ENCODE measurements at places on chromosomes 4 and X.
A peak's percentile ranks its signal among the peaks of the same experiment; 100 is the strongest.

GRCh38 chr4:20916106-20916505, 215.8 kb downstream of the PACRGL start:
- DNase-seq = no peak

- no peak for DNase-seq
These were observed 108.7 kb upstream of the FUNDC1 start for GRCh38 chrX:44651358-44651757.

GRCh38 chr4:73870768-73871167, 1.6 kb downstream of the CXCL1 start:
- DNase-seq = no peak

- DNase-seq = no peak
These were observed 1.9 kb downstream of the ARHGAP10 start for GRCh38 chr4:147733716-147734344.

DNA sequence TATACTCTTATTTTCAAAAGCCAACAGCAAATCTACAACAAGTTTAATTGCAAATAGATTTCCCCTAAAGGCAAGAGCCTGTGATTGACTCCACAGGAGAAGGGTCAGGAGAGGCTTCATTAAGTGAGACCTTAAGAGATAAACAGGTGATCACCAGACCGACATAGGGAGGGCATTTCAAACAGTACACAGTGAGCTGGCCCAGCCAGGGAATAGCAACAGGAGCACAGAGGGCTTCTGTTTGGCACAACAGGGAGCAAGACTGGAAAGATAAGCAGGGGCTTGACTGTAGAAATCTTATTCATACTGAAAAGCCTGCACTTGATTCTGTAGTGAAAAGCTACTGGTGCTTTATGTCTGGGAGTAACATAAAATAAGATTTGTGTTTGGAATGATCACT, 3.9 kb downstream of the RUFY3 start:
- no peak for DNase-seq

- no peak for DNase-seq
These were observed 73.7 kb upstream of the GUCY1A1 start for GRCh38 chr4:155592938-155593297.

DNA sequence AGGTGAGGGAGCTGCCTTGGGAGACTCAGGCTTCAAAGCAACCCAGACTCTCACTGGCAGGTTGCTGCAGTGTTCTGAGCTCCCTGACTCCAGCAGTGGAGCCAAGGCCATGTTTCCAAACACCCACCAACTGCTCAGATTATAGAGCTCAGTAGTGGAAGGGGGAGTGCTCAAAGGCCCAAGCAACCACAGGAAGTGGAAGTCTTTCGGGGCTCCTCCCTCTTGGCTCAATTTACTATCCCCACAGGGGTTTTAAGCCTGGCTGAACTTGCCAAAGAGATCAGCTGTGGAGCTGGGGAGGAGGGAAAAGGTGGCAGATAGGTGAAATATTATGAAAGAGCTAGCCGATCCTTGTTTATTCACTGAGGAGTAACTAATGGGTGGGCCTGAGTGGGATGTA, 82.5 kb downstream of the HPRT1 start:
- peak; percentile 71 for DNase-seq

- DNase-seq = no peak
These were observed 195.6 kb upstream of the TACR3 start for GRCh38 chr4:103915224-103915869.

DNA sequence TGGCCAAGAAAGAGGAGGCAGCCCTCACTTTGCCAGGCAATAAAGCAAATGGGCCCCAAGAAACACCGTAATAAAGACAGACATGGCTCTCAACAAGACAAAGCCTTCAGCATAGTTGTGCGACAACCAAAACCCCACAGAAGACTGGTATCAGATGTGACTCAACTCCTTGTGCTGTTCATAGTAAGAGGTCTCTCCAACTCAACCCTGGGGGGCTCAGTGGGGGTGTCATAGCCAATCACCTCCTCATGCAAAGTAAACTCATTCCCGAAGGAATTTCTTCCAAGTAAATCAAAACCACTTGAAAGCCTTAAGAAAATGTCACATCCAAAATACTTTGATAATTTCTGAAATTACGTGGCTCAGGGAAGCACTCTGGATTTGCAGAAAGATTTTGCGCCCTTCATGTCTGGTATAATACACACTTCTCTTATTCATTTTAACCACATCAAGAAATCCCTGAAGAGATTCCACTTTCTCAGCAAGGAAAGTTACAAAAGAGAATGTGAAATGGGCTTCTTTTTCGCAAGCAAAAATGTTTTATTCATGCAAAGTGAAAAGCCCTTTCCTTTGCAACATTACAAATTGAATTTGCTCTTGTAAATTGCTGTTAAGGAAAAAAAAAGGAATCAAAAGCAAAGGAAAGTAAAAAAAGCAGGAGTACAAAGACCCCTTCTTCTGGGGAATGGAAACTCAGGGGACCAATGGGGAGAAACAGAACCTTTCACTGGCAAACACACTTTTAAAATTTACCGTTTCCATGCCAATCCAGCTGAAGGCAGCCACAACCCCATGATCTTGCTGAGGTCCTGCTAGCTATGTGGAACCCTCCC, 137.4 kb downstream of the NSUN7 start:
- DNase-seq = no peak

DNA sequence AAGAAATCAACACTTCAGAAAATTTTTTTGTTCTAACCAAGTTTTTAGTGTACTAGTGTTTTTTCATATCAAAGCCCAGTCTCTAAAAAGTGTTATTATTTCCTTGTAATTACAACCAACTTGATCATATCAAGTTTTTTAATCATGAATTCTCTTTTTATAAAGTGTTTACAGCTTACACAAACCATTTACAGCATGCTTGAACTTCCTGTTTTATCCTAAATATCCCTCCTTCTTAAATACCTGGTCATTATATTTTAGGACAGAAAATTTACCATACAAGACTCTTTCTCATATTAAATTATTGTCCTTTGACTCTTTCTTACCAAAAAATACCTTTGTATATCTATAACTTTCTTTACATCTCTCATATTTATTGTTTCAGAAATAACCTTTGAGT, 89.4 kb upstream of the NPY2R start:
- no peak for DNase-seq

GRCh38 chr4:144647095-144647561, 1.2 kb downstream of the HHIP start:
- DNase-seq = peak; percentile 53

- DNase-seq = peak; percentile 39
These were observed 555 bp upstream of the PGM2 start for GRCh38 chr4:37825968-37826294.

DNA sequence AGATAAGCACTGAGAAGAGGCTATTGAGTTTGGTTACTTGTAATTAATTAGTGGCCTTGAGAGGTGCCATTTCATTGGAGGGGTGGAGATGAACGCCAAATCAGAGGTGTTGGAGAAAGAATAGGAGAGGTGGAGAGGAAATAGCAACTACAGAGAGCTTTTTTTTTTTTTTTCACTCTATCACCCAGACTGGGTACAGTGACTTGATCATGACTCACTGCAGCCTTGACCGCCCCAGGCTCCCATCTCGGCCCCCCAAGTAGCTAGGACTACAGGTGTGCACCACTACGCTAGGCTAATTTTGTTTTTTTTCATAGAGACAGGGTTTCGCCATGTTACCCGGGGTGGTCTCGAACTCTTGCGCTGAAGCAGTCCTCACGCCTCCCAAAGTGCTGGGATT, 5.2 kb downstream of the NHS start:
- DNase-seq = no peak

- no peak for DNase-seq
These were observed 53.8 kb upstream of the CLCN4 start for GRCh38 chrX:10103023-10103422.

- DNase-seq = no peak
These were observed 182.4 kb upstream of the CXXC4 start for GRCh38 chr4:104677116-104677515.

- DNase-seq = no peak
These were observed 23.4 kb downstream of the ZFYVE28 start for GRCh38 chr4:2395038-2395437.

GRCh38 chrX:40205471-40205870, 107.7 kb upstream of the BCOR start:
- no peak for DNase-seq

DNA sequence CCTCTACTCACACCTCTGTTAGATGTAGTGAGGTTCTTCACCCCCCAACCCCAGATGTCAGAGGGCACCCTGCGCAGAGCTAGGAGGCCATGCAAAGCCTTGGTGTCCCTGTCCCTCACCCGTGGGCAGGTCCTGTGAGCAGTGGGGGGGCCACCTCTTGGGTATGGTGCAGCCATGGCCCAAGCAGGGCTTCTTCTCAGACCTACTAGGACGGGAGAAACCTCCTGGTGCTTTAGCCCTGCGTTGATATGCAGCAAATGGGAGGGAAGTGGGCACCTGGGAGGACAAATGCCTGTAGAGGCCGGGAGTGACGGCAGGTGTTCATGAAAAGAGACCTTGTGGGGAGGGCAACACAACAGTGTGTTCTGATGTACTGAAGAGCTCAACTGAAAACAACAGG, 38.5 kb upstream of the MSANTD1 start:
- no peak for DNase-seq

DNA sequence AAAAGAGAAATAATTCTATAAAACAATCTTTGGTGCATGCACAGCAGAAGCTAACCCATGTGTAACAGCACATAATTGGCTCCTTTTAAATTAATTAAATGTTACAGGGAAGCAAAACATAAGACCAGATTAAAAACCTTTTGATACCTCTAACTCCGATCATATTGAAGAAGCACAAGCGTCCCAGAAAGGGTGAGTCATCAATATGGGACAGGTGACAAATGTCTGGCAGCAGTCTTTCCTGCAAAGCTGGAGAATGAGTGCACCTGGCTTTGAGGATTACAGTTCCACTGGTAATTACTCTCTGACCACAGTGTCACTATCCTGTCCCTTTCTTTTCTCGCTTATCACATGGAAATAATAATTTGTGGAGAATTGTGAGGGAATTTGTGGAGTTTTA, 94.6 kb downstream of the FAM9B start:
- DNase-seq = no peak

DNA sequence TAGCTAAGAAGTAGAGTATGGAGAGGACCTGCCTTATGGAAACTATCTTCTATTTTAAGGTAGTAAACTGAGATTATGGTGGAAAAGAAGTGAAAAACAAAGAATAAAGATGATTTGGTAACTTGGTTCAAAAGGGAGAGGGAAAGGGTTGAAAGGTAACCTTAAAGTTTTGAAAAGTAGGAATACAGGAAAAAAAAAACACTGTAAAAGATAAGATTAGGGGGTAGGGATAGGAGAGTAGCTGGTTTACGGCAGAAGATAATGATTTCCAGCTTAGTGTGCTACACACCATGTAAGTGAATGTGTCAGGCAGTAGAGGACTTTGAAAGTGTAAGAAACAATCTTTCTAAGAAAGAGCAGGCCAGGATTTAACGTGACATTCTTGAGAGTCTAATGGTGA, 35.3 kb downstream of the FAM13A start:
- no peak for DNase-seq

GRCh38 chr4:76963131-76963750, 13.7 kb downstream of the SEPTIN11 start:
- DNase-seq = no peak

GRCh38 chrX:65772842-65773241, 105.4 kb downstream of the MSN start:
- no peak for DNase-seq

GRCh38 chr4:94650690-94651089, 107.1 kb upstream of the BMPR1B start:
- no peak for DNase-seq
